GOT3 (cell line): ENCODE measurements at places on chromosomes 13 and 19.

GRCh38 chr13:45723798-45724197 is 21.7 kb downstream of the CBY2 start:
- no peak for DNase-seq

DNA sequence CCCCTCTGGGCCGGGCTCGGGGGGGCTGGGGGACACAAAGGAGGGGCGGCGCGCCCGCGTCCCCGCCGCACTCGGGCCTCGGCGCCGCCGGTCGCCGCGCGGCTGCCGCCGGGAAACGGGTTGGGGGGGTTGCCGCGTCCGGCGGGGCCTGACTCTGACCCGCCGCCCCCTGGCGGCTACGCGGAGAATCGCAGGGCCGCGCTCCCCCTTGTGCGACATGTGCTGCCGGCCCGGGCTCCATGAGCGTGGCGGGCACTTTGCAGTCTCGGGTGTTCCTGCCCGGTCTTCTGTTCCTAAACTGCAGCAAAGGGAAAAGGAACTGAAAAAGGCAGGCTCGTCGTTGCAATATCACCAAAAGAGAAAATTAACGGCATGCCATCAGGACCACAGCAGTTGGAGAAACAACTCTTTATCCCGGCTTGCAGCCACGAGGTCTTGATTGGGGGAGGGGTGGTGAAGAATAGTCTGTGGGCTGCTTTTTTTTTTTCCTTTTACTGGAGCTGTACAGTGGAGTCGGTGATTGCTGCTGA is 1.5 kb downstream of the MIR17HG start:
- DNase-seq, result peak; percentile 61

DNA sequence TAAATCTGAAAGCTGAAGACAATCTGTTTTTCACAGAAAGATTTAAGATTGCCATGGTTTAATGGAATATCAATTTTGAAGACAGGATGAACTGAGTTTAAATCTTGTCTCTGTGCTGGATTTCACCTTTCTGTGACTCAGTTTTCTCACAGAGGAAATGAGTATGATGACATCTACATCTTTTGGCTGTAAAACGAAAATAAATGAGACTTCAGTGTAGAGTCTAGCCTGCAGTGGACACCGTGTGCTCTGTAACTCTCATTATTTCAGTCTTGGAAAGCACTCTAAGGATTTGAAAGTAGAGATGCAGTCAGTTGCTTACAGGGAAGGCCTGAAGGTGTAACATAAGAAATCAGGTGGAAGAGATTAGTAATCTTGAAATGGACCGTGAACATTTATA is 150.4 kb downstream of the NALCN start:
- DNase-seq, result no peak

DNA sequence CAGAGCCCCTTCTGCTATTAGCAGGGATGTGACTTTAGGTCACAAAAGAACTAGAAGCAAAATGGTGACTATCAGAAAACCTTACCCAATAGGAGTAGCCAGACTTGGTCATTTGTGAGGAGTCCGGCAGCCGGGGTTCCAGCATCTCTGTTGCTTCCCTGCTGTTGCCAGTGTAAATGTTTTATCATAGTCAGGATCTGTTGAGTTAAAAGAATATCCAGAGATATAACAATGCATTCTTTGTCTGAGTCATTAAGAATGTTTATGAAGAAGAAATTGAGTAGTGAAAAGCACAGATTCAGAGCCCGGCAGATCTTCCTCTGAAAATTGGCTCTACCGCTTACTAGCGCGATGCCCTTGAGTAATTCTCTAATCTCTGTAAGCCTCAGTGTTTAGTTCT is 84.2 kb downstream of the COL4A2 start:
- DNase-seq, result no peak

- DNase-seq, result no peak
Measured at GRCh38 chr19:16327911-16328823, 3.5 kb downstream of the KLF2 start.
